ENCODE measurements at places on chromosomes 11 and 22. TPM values are rescaled to one million over a fixed set of nuclear protein-coding genes. Genes with fewer than 3 reads are reported as not detected.

- no peak overlapping the region for H3K27ac ChIP-seq
- DNase-seq: no peak
- H3K4me1 ChIP-seq: no peaks in the 10 kb centered on the region
- peaks cover 17% of the 10 kb centered on the region for H3K27me3 ChIP-seq
- no peaks in the 10 kb centered on the region for H3K36me3 ChIP-seq
Observed at GRCh38 chr11:8291421-8292350, 28.0 kb upstream of the LMO1 start.

DNA sequence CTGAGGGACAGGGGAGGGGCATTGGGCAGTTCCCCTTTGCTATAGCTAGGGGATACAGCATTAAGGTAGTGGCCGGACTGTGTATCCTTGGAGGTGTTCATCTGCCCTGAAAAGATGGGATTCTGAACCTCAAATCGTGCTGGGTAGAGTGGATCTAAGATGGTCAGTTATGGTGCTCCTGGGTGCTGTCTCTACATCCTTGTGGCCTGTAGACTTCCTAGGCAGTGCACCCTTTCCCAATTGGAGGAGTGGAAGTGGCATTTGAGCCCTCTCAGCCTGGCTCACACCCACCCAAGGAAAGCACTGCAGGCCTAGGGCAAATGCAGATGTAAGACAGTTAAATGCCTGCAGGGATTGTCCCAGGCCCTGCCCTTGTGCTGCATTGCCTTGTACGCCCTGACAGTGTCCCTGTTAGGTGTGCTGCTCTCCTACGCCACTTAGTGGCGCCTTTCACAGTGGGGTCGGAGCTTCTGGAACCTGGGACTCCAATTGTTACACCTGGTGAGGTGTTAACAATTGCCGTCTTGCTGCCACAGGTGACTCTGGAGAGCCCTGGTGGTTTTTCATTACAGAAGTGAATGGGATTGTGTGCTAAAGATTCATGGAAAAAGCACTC is 35.0 kb downstream of the PPFIBP2 start:
- peaks cover 5% of the 10 kb centered on the region for H3K36me3 ChIP-seq
- no peak for DNase-seq

GRCh38 chr11:11230802-11231562 is 122.1 kb downstream of the CSNK2A3 start:
- H3K4me3 ChIP-seq: no peak overlapping the region
- no peaks in the 10 kb centered on the region for H3K36me3 ChIP-seq
- peak; percentile 21 for DNase-seq
- no peak overlapping the region for H3K27ac ChIP-seq
- no peaks in the 10 kb centered on the region for H3K27me3 ChIP-seq

DNA sequence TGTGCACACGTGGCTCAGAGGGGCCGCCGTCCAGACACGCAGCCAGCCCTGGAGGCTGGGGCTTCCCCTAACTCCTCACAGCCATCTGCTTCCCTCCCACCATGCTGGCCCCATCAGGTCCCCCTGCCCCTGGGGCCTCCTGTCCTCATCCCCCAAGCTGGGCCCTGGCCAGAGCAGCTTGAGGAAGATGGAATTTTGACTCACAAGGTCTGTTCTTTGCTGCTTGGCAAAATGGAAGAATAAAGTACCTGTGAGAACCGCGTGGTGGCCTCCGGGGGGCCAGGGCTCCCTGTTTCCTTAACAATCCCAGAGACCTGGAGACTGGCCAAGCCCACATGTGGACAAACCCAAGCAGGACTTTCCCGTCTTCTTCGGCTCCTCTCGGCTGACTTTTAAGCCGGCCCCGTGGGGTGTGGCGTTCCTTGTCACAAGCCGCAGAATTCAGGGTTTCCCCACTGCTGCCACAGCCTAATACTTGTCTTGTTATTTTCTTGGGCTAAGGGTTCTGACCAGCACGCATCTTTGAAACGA is 872.8 kb downstream of the BRD1 start:
- peaks cover 32% of the 10 kb centered on the region for H3K27me3 ChIP-seq
- H3K36me3 ChIP-seq: no peaks in the 10 kb centered on the region
- no peak overlapping the region for H3K27ac ChIP-seq
- no peaks in the 10 kb centered on the region for H3K4me1 ChIP-seq
- no peak for DNase-seq

GRCh38 chr11:45025716-45026492 is 75.2 kb upstream of the TP53I11 start:
- no peaks in the 10 kb centered on the region for H3K36me3 ChIP-seq
- peaks cover 9% of the 10 kb centered on the region for H3K4me1 ChIP-seq
- no peaks in the 10 kb centered on the region for H3K27me3 ChIP-seq

DNA sequence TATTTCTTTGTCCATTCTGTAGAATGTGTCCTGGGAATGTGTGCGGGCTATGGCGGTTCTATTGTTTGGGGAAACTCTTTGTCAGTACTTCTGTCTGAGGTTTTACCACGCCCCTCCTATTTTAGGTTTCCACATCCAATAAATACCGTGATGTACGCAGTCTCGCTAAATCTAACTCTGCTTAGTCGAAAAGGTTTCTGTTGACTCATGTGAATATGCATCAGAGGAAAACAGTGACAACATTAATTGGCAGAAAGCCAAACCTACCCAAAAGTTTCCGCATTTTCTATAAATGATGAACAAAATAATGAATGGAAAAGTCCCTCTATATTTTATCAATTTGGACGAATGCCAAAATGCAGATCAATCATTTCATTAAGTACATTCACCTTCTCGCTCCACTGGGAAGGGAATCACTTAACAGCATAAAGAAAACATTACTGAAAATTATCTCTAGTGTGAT is 143.4 kb downstream of the MAML2 start:
- H3K36me3 ChIP-seq: no peaks in the 10 kb centered on the region
- H3K27ac ChIP-seq: peak overlapping the region; percentile 49
- peaks cover 25% of the 10 kb centered on the region for H3K4me1 ChIP-seq
- no peaks in the 10 kb centered on the region for H3K27me3 ChIP-seq
- H3K4me3 ChIP-seq: peak overlapping the region; percentile 11

GRCh38 chr22:22684580-22685561 is 40.5 kb downstream of the GGTLC2 start:
- H3K4me1 ChIP-seq: no peaks in the 10 kb centered on the region
- H3K27ac ChIP-seq: no peak overlapping the region
- no peaks in the 10 kb centered on the region for H3K27me3 ChIP-seq
- no peak for DNase-seq
- H3K4me3 ChIP-seq: no peak overlapping the region

Gene SERPING1
- not detected for total RNA-seq

Gene JAML
- total RNA-seq: 95.8 TPM

Gene SYT8
- total RNA-seq: not detected

Data from T-cell (primary cell).